MG63 (cell line): ENCODE measurements at places on chromosomes 1 and 21. TPM values are rescaled to one million over a fixed set of nuclear protein-coding genes. Genes with fewer than 3 reads are reported as not detected.
A peak's percentile ranks its signal among the peaks of the same experiment; 100 is the strongest.

LCA5L gene
- total RNA-seq: 0.59 TPM in 2 replicates

SPRR1B gene
- not detected in 2 replicates for total RNA-seq

CYP4Z1 gene
- not detected in 2 replicates for total RNA-seq

MROH7 gene
- total RNA-seq: not detected in 2 replicates

CRB1 gene
- total RNA-seq: 0.36 TPM in 1 of 2 replicates, not detected in the other

KCND3 gene
- 0.07 and 0.10 TPM in 2 replicates for total RNA-seq

GUK1 gene
- 246 and 425 TPM in 2 replicates for total RNA-seq

LORICRIN gene
- not detected in 2 replicates for total RNA-seq

CD1B gene
- not detected in 2 replicates for total RNA-seq

GRCh38 chr21:31186916-31187315, 148.6 kb upstream of the KRTAP19-8 start:
- DNase-seq: no peak

DNA sequence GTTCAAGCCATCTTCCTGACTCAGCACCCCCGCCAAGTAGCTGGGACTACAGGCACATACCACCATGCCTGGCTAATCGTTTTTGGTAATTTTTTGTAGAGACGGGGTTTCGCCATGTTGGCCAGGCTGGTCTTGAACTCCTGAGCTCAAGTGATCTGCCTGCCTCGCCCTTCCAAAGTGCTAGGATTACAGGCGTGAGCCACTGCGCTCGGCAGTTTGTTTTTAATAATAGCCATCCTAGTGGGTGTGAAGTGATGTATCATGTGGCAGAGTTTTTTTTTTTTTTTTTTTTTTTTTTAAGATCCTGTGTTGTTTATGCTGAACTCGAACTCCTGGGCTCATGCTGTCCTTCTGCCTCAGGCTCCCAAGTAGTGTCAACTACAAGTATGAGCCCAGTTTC, 51.8 kb downstream of the SPEN start:
- DNase-seq: no peak

GRCh38 chr1:108059945-108060344, 95.0 kb upstream of the VAV3 start:
- no peak for DNase-seq

GRCh38 chr1:7390604-7391000, 380.5 kb upstream of the VAMP3 start:
- DNase-seq: no peak

DNA sequence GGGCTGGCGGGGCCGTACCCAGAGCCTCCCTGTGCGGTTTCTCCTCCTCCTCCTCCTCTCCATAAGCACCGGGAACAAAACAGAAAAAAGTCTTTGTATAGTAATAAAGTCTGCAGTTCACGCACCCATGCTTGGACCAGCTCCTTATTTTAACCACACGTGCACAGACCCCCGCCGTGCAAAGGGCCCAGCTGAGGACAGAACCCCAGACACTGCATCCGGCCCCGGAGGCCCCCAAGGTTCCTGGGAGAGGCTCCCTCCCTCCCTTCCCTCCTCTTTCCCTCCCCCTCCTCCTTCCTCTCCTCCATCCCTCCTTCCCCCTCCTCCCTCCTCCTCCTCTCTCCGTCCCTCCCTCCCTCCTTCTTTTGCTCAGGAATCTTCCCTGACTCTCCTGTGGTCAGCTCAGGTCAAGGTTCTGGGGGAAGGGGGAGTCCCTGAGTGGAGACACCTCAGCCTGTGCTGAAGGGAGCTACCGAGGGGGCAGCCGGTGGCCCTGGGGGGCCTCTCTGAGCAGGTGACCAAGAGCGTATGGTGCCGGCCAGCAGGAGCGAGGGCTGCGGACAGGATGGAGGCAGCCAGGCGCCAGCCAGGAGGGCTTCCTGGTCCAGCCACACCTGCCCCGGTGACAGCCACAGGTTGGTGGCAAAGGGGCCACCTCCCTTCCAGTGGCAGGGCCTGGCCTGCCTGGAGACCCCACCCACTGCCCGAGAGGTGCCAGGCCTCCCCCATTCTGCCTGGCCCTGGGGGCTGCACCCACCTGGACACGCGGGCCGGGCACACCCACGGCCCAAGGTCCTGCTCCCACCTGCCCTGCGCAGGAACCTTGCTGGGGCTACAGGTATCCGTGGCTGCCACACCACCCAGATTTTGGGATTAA, 3.2 kb upstream of the TTLL10 start:
- no peak for DNase-seq

GRCh38 chr1:56034222-56034621, 545.1 kb downstream of the PLPP3 start:
- DNase-seq: no peak

DNA sequence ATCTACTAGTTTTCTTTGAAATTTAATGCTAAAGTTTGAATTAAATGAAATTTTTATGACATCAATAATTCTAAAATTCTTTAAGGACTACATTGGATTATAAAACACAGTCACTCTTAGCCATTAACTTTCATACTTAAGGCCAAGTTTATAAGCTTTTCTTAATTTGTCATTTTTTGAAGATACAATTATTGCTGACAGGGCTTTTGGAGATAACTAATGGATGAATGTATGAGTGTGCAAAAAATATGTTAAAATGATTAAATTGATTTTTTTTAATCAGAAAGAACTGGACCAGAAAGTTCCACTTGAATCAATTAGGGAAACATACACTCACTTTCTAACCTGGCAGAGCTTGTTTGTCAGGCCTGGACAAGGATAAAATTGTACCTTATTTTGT, 70.3 kb upstream of the CHODL start:
- DNase-seq: no peak

GRCh38 chr1:85342207-85342606, 65.8 kb upstream of the BCL10 start:
- no peak for DNase-seq

DNA sequence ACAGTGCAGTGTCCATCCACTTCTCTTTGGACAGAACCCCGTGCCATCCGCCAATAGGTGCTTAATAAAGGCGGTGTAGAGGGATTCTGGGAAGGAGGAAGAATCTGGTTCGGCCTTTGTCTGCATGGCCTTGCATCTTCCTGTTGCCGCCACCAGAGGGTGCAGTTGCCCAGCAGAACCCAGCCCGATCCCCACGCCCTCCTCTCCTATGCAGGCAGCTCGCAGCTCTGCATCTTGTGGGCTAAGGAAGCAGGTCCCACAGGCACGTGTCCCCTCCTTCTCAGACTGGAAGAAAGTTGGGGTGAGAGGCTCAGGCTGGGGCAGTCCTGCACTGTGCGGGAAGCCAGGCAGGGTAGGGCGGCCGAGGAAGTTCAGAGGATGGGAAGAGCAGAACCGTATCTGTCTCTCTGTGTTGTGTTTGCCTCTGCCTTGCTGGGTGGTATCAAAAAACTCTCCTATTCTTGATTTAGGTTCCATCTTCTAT, 20.8 kb downstream of the NAV1 start:
- DNase-seq: peak; percentile 82

GRCh38 chr1:227314014-227314848, 4.1 kb downstream of the CDC42BPA start:
- no peak for DNase-seq

GRCh38 chr1:72521659-72522058, 239.3 kb upstream of the NEGR1 start:
- DNase-seq: no peak

- peak; percentile 91 for DNase-seq
Measured at GRCh38 chr1:28648474-28649198, at the start of gene RNU11. TSS of gene RNU11 (plus strand) at chr1:28648600.

GRCh38 chr1:11918799-11919519, 7.3 kb downstream of the KIAA2013 start:
- DNase-seq: peak; percentile 87

DNA sequence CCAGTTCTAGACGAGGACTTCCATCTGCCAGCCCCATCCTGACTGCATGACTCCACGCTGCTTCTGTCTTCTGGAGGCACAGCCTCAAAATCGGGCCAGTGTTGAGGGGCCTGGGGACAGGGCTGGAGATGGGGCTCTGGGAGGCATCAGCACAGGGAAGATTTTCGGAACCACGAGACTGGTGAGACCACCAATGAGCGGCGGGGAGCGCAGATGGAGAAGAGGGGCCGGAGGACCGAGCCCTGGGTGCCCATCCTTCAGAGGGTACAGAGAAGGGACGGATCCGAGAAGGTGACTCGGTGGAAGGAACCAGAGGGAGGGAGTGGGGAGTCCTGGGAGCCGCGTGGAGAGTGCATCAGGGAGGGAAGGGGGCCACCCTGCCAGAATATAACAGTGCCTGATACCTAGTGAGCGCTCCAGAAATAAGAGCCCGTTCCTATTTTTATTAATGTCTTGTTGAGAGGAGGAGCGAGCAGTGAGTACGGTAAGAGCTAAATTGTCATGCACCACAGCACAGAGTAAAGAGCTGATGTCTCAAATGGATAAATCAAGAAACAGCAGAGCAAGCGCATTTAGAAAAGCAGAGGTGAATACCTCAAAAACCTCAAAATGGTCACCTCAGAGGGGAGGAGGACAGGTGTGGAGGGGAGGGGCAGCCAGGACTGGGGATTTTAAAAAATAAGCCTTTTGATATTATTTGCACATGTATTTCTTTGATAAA, 26.2 kb upstream of the KIF26B start:
- DNase-seq: no peak

DNA sequence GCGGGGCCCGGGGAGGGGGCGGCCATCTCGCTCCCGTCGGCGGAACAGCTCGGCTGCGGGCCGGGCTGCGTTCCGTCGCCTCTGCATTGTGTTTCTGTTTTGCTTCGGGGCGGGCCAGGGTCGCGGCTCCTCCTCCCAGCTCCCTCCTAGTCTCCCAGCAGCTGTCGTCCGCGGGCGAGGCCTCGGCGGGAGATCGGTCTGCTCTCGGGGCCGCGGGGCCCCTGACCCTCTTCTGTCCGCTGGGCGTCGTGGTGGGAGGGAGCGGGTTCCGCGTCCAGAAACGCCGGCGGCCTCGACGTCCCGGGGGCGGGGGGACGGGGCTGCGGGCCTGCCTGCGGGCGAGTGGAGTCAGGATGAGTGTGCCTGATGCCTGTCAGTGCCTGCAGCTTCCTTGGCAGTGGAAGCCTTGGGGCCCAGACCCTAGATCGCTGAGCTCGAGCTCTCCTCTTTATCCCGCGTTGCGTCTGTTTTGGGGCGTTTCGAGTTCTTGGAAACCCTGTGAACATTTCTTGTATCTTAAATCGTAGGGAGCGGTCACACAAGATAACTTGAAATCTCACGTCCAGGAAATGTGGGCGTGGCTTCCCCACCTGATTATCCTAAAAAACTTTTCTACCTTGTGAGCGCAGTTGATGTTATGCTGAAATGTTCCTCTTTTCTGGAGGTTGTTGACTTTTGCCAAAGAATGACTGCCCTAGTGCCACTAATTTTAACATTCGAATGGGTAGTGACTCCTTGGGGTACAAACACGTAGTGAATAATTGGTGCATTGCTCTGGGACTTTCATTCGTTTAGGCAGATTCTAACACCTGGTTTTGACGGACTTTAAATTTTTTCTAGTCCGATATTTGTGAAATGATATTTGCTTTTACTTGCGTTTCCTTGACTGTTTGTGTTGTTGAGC, 676 bp downstream of the MORC3 start:
- peak; percentile 84 for DNase-seq
